Prostate gland (tissue), 2 donors: ENCODE measurements at places on chromosomes 2 and 18. TPM values are rescaled to one million over a fixed set of nuclear protein-coding genes. Genes with fewer than 3 reads are reported as not detected.

- no peak for DNase-seq
- H3K4me3 ChIP-seq, result no peak overlapping the region
- no peaks in the 10 kb centered on the region for H3K27me3 ChIP-seq
- no peaks in the 10 kb centered on the region for H3K36me3 ChIP-seq
- H3K27ac ChIP-seq, result no peak overlapping the region
These were observed 423.0 kb downstream of the IRS1 start for GRCh38 chr2:226376516-226377180.

GRCh38 chr18:5285326-5285725, 10.2 kb downstream of the ZBTB14 start:
- no peaks in the 10 kb centered on the region for H3K36me3 ChIP-seq
- DNase-seq, result no peak
- no peak overlapping the region for H3K27ac ChIP-seq

The STAT4 gene
- 0.41 TPM for total RNA-seq

The C18orf54 gene
- 1.3 TPM for total RNA-seq

GRCh38 chr18:8874872-8875271, 169.5 kb downstream of the MTCL1 start:
- no peaks in the 10 kb centered on the region for H3K27me3 ChIP-seq
- H3K36me3 ChIP-seq, result no peaks in the 10 kb centered on the region
- H3K27ac ChIP-seq, result no peak overlapping the region
- no peak for DNase-seq

The TNS1 gene
- total RNA-seq, result 659 TPM
